Activated T-helper 9 cell treated with anti-CD3 and anti-CD28 coated beads, Interleukin-2, amount 50 U/mL, for 16 hours (primary cell): ENCODE measurements at places on chromosomes 3 and 15.

GRCh38 chr3:53804697-53805462 is 41.3 kb downstream of the CHDH start:
- no peak for DNase-seq

- no peak for DNase-seq
Measured at GRCh38 chr3:177037241-177037640, 160.0 kb downstream of the TBL1XR1 start.

DNA sequence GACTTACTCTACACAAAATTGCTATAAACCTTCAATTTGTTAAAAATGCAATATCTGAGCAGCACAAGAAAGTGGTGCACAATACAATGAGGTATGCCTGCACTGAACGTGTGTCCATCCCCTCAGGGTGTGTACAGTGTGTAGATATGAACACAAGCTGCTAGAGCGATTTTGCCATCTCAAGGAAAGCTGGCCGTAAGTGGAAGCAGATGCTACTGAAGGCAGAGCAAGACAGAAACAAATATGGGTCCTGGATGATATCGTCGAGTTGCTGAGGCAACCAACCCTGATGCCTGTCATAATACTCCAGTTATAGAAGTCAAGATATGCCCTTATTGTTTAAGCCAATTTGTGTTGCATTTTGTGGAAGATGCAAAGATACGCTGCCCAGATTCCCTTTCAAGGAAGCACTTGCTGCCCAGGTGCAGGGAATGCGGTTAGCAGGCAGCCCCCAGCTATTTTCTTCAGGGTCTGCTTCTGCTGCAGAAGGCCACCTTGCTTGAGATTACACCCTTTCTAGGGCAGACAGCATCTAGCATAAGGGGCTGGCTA is 25.8 kb upstream of the EHHADH start:
- no peak for DNase-seq

DNA sequence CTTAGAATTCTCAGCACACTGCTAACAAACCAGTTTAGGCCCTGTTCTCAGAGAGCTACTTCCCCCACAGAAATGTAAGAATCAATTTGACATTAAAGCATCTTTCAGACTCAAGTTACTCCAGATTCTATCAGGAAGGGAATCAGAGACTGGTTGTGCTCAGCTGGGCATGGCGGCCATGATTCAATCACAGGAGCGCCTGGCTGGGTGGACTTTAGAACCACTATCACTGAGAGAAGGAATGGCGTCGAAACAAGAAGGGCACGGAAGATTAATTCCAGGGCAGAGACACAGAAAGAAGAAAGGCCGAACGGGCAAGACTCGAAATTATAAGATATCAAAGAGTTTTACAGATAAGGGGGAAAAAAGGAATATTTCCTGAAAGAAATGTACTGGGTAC is 6.2 kb downstream of the TNIK start:
- no peak for DNase-seq

GRCh38 chr3:99541181-99541580 is 97.2 kb upstream of the COL8A1 start:
- DNase-seq: no peak

DNA sequence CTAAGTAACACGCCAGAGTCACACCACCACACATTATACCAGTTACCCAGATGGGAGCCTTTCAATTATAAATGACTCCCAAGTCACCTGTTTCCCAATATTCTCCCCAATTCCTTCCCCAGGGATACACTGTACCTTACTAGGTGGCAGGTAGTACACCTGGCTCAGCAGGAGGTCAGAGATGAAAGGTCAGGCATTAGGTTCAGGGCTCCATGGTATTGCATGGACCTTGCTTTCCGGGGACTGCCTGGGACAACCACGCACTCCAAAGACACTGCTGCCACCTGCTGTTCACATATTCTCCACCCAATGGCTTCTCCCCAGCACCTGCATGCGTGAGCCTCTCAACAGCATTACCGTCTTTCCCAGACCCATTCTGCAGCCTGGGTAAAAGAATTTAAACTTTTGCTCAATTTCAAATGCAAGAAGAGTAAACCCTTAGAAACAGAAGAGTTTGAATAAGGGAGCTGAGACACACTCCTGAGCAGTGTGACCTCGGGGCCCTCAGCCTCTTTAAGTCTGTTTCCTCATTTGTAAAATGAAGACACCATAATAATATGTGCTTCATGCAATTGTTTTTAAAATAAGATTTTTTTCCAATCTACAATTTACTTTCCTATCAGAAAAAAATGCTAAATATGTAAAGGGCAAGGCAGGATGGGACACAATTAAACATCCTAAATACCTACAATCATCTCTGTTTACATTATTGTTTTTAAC is 28.0 kb upstream of the LACTB start:
- peak; percentile 49 for DNase-seq

GRCh38 chr3:118544458-118544857 is 490.2 kb downstream of the IGSF11 start:
- no peak for DNase-seq

DNA sequence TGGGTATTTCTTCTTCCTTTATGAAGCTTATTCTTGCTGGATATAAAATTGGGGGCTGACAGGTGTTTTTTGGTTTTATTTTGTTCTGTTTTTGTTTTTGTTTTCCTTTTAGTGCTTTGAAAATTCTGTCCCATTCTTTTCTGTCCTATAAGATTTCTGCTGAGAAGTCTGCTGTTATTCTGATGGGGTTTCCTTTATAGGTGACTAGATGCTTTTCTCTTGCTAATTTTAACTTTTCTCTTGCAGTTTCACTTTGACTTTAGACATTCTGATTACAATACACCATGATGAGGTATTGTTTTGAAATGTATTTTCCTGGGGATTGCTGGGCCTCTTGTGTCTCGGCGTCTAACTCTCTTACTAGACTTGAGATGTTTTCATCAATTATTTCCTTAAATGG is 22.8 kb downstream of the TTC14 start:
- no peak for DNase-seq

- no peak for DNase-seq
Measured at GRCh38 chr3:139187154-139187553, 142.5 kb upstream of the PRR23C start.

- DNase-seq: no peak
Measured at GRCh38 chr3:161016417-161017313, 88.5 kb downstream of the B3GALNT1 start.

DNA sequence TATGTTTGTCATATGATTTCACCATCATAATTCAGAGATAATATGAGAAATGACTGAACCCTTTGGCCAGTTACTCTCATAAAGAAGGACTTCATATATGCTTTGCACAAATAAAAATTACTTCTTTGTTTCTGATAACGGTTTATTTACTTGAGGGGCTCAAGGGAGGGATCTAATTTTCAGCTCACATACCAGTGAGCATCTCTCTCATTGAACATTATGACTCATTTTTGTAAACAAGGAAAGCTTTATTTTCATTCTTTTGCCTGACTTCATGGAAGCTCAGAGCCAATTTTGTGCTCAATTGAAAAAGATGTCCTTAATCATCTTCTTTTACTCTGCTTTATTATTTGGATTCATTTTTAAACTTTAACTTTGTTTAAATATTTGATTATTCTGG is 5.8 kb downstream of the NLGN1 start:
- DNase-seq: no peak

GRCh38 chr3:114839476-114839875 is 307.6 kb downstream of the ZBTB20 start:
- no peak for DNase-seq

- DNase-seq: no peak
Measured at GRCh38 chr15:40891810-40892446, 2.3 kb upstream of the VPS18 start.

GRCh38 chr15:90072978-90073640 is 29.2 kb downstream of the IDH2 start:
- DNase-seq: no peak
